ENCODE measurements at places on chromosomes 6 and 20. TPM values are rescaled to one million over a fixed set of nuclear protein-coding genes. Genes with fewer than 3 reads are reported as not detected.

The MBOAT1 gene
- 54.7 TPM for total RNA-seq

The PLA2G7 gene
- total RNA-seq: 0.70 TPM

The ZKSCAN3 gene
- total RNA-seq: 3.2 TPM

The FABP7 gene
- not detected for total RNA-seq

The TCP11 gene
- total RNA-seq: not detected

The ABCF1 gene
- total RNA-seq: 52.0 TPM

The GRM1 gene
- total RNA-seq: not detected

The SLC22A16 gene
- not detected for total RNA-seq

DNA sequence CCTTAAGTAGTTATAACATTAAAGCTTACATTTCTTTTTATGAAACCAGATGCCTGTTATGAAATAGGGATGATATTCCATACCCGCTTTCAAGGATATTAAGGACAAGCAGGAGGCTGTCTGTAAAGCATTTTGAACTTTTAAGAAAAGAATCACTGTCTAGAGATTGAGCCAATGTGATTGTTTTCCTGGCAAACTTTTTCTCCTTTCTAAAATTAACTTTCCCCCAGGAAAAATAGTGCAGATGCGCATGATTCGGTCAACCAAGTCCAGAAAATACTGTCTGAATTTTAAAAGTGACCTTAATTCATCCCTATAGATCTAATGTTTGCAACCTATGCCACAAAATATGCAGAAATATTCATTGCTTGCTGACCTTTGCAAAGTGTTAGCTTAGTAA lies 15.1 kb upstream of the DEK start:
- no peak for DNase-seq

GRCh38 chr6:48080227-48081009 lies 30.6 kb downstream of the PTCHD4 start:
- no peak for DNase-seq

- peak; percentile 46 for DNase-seq
Measured at GRCh38 chr6:57313711-57314471, 3.5 kb upstream of the PRIM2 start.

DNA sequence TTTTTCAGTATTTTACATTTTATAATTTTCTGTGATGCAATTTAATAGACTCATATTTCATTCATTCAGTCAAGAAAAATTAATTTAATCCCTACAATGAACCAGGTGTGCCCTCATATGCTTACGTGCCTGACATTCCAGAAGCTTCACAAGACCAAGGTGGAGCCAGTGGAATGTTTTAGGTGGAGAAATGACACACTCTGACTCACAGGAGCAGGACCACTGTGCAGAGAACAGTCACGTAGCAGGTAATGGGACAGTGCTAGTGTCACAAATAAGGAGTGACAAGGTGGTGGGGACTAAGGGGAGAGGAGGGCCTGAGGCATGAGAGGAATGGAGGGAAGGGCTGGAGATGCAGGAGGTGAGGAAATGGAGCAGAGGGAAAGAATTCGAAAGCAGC lies 37.0 kb upstream of the HLA-G start:
- DNase-seq: no peak

DNA sequence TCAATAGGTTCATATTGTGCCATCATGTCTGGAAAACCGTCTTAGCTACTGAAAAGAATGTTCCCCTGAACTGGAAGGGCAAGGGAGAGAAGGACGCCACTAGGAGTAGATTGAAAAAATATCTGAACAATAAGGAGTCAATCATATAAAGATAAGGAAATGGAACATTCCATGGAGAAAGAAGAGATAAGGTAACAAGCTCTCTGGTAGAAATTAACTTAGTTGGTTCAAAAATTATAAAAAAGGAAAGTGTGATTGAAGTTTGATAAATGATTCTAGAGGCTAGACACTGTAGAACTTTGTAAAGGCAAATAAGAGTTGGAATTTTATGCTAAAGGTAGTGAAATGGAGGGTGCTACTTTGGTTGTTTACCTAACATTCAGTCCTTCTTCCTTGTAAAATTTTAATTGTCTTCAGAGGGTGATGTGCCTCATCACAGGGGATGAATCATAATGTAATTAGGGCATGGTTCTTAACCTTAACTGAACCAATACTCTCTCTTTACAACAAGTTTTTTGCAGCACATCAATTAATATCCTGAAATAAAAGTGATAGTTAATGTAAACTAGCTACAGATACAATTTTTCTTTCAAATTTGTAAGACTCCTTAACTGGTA lies 135.5 kb downstream of the GPX5 start:
- no peak for DNase-seq

DNA sequence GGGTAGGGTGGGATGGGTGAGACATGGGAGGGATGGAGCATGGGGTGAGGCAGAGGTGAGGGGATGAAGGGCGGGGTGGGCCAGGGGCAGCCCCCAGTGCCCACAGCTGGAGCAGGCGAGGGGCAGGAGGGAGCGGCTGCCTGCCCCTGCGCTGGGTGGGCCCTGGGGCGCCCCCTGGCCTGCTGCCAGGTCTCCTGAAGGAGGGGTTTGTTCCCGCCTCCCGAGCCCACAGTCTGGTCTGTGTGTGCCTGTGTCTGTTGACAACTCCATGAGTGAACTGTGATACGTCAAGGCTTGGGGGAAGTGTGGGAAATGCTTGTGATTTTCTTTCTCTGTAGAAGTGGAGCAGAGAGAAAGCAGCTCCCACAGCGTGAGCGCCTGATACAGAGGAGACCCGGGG lies 10.9 kb upstream of the MRGBP start:
- DNase-seq: no peak

GRCh38 chr6:167846997-167847606 lies 20.4 kb downstream of the AFDN start:
- DNase-seq: no peak

- no peak for DNase-seq
Measured at GRCh38 chr6:120981835-120982234, 352.4 kb downstream of the TBC1D32 start.

- DNase-seq: no peak
Measured at GRCh38 chr20:19492116-19492515, 265.9 kb upstream of the RIN2 start.

DNA sequence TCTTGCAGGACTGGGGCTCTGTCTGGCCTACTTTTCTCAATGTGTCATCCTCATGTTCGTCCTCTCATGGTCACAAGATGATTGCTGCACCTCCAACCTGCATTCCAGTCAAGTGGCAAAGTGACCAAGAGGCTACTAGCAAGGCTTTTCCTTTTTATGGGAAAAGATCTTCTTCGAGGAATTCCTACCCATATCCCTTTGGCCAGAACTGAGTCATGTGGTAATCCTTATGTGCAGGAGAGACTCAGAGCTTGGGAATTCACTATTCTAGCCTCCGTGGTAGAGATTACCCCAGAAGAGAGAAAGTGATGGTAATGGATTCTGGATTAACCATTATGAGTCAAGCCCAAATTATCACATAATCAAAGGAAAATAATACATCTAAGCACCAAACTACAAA lies 162.7 kb downstream of the KCNQ5 start:
- no peak for DNase-seq

GRCh38 chr20:46000262-46000996 lies 8.3 kb upstream of the MMP9 start:
- no peak for DNase-seq

GRCh38 chr6:137696765-137697164 lies 170.3 kb upstream of the TNFAIP3 start:
- no peak for DNase-seq

- no peak for DNase-seq
Measured at GRCh38 chr6:56732517-56732916, 89.8 kb upstream of the DST start.

DNA sequence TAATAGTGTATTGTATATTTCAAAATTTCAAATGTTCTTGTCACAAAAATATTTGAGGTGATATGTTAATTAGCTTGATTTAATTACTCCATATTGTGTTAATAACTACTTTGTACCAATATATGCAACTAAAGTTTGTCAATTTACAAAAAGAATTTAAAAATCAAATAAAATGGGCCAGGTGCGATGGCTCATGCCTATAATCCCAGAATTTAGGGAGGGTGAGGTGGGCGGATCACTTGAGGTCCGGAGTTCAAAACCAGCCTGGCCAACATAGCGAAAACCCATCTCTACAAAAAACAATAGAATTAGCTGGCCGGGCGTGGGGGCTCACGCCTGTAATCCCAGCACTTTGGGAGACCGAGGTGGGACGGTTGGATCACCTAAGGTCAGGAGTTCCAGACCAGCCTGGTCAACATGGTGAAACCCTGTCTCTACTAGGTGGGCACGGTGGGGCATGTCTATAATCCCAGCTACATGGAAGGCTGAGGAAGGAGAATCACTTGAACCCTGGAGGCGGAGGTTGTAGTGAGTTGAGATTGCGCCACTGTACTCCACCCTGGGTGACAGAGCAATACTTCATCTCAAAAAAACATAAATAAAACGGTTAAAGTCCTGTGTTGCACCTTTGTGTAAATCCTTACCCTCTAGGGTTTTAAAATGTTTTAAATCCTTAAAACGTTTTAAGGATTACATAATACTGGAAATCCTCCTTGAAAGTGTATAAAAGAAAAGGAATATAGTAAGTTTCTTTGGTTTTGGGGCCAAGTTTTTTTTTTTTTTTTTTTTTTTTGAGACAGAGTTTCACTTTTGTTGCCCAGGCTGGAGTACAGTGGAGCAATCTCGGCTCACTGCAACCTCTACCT lies 4.0 kb downstream of the HSPA1B start:
- DNase-seq: no peak

DNA sequence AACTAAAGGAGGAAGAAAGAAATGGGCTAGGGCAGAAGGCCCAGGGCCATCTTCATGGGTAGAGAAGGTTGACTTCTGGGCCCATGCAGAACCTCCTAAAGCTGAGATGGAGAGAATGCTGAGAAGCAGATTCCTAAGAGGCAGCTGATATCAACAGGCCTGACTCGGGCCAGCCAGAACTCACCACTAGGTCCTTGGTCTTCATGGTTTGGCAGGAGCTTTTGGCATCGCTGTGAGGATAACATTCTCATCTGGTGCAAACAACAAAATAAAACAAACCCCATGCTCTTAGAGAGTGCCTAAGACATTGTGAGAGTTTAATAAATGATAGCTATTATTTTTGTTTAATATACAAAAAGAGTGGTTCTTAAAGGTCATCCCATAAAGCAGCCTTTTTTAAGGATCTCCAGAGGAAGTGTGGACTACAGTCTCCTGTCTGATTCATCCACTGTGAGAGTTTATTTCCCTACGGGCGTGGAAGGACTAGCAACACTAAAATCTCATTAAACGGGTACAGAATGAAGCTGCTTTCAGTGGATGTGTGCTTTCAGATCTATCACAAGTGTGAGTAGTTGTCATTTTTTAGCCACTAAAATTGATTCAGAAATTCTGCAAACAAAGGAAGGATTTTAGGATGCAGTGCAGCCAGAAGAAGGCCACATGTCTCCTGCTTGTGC lies 160.0 kb downstream of the PLCB4 start:
- DNase-seq: no peak

DNA sequence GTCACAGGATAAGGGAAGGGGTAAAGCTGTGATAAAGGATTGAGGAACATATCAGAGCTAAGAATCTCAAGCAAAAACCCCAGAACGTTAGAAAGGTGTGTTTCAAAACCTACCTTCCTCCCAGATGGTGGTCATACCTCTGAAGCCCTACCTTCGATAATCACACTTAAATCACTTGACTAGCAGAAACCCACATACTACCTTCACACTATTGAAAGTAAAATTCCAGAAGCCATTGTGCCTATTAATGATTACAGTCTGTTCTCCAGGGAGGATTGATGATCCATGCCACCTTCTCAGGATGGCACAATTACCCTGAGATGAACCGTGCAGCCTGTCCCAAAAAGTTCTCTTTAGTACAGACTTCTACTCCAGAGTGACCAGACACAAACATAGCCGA lies 72.3 kb upstream of the SOX4 start:
- DNase-seq: no peak

GRCh38 chr20:4320291-4320690 lies 304.9 kb upstream of the RNF24 start:
- DNase-seq: no peak

- no peak for DNase-seq
Measured at GRCh38 chr6:130969791-130970491, 93.1 kb downstream of the EPB41L2 start.

DNA sequence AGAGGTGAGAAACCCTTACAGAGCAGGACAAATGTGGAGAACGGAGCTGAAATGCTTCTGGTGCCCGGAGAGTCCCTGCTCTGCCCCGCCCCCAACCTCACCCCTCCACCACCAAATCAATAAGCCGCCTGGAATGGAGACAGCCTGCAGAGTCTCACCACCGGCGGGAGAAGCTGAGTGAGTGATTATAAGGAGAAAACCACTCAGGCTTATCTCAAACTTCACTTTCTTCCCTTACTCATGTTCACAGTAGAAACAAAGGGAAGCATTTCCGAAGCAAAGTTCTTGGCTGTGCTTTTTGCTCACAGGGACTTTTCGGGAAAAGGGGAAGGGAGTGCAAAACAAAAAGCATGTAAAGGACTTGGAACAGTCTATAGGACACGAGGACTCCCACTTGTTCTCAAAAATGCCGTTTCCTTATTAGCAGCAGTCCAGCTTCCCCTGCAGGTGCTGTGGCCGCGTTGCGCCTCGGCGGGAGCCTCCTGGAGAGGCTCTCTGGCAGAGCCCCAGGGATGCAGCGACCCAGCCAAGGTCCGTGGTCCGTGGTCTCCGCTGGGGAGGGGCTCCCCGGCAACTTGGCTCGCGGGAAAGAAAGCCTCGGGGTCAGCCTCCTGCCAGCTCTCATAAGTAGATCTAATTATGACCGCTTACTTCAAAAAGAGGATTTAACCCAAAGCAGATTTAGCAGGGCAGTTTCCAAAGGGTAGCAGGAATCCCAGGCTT lies 64.8 kb upstream of the TMEM30A start:
- peak; percentile 16 for DNase-seq

DNA sequence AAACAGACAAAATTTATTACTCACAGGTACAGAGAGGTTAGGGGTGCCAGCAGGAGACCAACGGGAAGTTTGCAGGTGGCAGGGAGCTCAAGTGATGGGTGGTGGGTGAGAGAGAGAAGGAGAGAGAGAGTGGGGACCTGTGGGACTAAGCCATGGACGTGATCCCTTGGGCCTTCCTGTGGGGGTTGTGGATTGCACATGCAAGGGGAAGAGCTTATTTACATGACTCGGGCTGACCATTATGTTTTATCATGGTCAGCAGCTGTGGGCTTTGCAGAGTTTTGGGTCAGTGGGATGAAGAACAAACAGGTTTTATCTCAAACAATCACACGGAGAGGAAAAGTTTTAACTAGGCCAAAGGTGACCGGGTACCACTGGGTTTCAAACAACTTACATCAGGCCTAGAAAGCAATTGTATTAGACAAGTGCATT lies 156.2 kb upstream of the EXOC2 start:
- no peak for DNase-seq

GRCh38 chr6:37759221-37760144 lies 60.0 kb upstream of the ZFAND3 start:
- no peak for DNase-seq

All from left colon (tissue), 2 donors.